ENCODE measurements at places on chromosomes 12 and 14.

- no peak for DNase-seq
Observed at GRCh38 chr14:68791078-68791901, 1.6 kb downstream of the ZFP36L1 start.

DNA sequence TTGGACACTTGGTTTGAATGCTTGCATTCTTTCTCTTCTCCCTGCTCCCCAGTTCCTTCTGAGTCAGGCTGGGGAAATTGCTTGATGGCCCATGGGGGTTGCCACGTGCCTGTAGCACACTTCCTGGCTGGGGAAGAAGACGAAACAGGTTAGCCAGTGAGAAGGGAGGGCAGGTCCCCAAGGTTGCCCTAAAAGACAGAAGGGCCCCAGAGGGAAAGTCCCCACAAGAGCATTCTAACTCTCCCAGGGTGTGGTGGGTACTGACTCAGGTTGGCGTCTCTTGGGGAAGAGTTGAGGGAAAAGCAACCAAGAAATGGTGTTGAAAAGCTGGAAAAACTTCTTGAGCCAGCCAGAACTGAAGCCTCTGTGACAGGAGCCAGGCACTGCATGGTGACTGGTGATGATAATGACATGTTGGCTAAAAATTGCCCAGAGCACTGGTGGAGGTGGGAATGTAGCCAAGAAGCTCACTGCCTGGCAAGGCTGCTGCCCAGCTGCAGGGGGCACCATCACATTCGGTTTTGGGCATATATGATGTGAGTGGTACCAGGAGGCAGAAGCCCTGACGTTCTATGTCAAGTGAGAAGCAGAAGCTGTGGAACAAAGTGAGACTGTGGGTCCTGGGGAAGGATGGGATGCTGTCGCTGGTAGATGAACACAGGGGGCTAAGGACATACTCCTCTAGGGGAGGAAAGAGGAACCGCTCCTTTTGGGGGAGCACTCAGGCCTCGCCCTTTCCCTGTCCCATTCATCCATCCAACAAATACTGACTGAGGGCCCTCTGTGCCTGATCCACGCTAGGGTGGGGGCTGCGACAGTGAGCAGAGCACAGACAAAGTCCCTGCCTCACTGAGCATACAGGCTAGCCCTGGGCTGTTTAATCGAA, 8.1 kb upstream of the RABGGTA start:
- no peak for DNase-seq

GRCh38 chr14:80567905-80568536, 356.7 kb upstream of the DIO2 start:
- peak; percentile 15 for DNase-seq

- no peak for DNase-seq
Observed at GRCh38 chr12:2922329-2922728, 31.6 kb downstream of the TULP3 start.

GRCh38 chr12:31899109-31899508, 60.1 kb upstream of the RESF1 start:
- no peak for DNase-seq

GRCh38 chr12:21330682-21331253, 3.9 kb downstream of the SLCO1A2 start:
- no peak for DNase-seq

GRCh38 chr14:101735453-101735852, 26.1 kb upstream of the PPP2R5C start:
- no peak for DNase-seq

DNA sequence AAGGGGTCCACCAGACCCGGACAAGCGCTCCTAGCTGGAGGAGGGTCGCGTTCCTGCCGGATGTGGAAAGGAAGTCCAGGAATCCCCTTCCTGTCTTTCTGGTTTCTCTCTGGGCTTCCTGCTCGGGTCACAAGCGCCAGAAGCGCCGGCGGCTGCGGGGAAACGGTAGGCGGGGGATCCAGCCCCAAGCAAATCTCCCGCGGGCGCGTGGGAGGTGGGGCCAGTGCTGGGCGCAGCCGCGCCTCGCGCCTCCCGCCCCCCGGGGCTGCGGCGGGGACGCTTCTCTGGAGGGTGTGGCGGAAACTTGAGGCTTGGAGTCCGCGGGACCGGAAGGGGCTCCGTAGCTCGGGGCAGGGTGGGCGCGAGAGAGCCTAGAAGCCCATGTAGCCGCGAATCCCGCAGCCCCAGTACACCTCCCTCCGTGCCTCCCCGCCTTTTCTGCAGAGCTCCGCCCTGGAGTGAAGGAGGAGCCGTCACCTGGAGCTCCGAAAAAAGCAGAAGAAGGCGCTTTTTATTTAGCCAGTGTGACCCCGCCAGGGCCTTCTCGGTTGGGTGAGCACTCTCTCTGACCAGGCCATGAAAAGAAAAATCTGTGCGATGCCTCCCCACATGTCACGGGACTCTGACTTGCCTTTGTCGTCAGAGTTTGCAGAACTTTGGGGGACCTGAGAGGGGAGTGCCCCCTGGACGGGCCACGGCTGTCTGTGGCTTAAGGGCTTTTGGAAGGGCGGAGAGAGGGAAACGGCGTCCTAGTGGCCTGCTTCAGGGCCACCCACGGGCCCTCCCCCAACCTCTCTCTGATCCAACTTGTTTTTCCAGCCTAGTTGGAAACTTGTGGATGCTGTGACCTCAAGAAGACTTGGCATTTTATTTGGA, 21.4 kb upstream of the CLEC2D start:
- peak; percentile 73 for DNase-seq

GRCh38 chr12:47280543-47281300, 201.0 kb upstream of the AMIGO2 start:
- DNase-seq, result no peak

GRCh38 chr12:60441577-60441976, 845.7 kb downstream of the SLC16A7 start:
- no peak for DNase-seq

DNA sequence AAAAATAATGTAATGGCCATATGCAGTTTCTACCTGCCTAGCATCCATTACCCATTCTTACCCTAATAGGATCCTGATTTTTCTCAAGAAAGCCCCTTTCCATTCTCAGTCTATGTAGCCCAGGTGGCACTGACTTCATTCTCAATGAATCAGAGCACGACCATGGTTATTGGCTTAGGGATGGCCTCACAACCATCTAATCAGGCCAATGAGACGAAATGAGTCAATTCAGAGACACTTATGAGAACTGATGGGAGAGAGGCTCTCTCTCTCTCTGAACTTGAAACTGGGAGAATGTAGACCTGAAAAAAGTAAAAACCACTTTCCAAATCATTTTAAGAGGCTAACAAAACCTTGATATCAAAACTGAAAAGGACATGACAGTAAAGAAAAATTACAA, 45.3 kb upstream of the OXA1L start:
- DNase-seq, result no peak

DNA sequence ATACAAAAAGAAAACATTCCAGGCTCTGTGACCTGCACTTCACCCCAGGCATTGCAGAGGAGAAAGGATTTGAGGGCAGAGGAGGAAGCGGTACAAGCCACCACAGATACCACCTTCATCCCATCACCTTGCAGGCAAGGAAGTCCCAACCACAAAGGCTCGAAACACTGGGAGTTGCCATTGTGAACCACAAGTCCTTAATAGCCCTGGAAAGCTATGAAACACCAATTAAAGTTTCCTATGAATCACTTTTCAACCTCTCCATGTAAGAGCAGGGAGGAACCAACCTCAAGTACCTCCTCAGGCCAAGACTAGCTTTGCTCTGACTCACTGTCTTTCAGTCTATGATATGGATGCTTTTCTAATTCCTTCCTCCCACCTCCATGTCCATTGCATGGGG, 27.0 kb downstream of the MAP3K9 start:
- peak; percentile 92 for DNase-seq

GRCh38 chr14:91243074-91243471, 1.4 kb downstream of the GPR68 start:
- no peak for DNase-seq

DNA sequence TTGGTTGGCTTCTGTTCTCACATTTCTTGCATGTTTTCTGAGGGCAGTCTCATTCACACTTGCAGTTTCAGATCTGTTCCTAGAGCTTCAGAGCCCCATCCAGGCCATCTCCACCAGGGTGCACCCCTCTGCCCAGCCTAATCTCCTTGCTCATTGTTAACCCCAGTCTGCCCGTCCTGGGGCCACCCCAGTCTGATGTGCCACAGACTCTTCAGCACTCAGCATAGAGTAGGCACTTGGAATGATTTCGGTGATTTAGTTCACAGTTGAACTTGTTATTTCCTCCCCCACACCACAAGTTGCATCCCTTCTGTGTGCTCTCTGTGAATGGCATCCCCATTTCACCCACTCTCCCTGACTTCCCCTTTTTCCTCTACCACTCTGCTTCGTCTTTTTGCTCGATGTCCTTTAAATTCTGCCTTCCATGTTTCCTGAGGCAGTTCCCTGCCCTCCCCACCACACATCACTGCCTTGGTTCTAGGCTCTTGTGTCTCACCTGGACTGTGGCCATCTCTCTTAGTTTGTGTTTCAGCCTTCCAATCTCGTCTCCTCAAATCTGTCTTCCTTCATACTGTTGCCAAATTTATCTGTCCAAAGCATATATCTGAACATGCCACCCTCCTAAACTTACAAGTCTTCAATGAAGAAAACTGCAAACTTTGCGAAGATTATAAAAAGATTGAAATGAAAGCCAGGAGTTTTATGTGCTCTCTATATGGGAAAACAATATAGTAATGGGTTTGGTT, 41.5 kb downstream of the ANO6 start:
- no peak for DNase-seq

DNA sequence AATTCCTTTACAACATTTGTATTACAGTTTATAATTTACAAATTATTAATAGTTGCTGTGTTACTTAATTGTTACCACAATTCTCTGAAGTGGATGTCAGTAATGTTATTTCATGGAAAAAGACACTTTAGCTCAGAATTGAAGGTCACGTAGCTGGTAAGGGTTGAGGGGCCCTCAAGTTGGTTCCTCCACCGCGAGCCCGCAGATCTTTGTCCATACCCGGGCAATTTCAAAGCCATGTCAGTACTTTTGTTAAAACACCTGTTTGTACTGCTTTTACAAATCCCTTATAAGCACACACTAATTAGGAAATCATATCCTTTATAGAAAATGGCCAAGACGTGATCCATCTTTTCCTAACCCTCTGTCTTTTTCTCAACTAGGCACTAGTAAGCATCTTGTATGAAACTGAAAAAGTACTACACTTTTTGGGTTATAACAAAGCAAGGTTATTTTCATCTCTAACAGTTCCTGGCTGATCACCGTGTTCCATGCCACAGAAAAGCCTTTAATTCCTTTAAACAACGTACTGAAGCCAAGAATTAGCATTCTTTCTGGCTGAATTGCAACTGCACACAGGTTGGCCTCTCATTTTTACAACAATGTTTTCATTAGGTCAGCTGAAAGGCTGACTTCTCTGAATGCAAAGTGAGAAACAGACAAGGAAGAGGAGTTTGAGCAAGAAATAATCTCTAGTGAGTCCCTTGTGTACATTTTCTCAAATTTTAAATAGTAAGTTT, 76.1 kb downstream of the CNTN1 start:
- DNase-seq, result no peak

DNA sequence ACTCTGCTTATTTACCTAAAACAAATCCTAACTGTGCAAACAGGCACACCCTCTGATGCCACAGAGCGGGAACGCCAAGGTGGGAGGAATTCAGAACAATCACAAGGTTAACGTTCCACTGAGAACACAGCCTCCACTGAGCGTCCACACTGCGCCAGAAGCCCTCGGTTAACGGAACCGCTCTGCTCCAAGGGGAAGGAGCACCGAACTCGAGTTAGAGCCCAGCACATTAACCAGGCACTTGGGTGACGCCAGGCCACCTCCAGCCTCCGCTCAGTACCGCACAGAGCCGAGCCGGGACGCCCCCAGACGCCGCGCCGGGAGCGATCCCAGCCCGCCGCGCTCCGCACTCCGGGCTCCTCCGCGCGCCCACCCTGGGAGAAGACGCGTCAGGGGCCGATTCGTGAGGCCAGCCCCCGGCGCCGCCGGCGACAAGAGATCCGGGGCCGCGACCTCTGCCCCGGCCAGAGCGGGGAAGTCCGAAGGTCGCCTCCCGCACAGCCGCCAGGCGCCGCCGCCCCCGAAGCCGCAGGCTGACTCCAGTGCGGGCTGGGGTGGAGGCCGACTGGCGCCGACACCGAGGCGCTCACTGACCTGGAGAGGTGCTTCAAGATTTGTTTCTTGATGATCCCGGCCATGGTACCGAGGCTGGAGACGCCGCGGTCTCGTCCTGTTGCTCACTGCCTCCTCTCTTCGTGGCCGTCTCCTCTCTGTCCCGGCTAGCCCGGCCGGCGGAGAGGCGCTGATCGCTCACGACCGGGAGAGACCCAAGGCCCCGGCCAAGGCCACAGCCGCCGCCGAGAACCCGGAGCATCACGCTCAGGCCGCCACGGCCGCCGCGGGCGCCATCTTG, 450 bp downstream of the BLTP3B start:
- no peak for DNase-seq

DNA sequence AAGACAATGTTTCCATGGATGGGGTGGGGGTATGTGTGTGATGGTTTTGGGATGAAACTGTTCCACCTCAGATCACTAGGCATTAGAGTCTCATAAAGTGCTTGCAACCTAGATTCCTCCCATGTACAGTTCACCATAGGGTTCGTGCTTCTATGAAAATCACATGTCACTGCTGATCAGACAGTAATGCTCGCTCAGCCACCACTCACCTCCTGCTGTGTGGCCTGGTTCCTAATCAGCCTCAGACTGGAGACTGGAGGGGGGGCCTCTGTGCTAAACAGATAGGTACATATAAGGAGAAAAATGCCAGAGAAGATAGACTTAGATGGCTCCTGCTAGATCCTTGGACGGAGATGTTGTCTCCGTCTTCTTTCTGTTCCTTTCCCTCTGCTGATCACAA, 1296.9 kb upstream of the SEL1L start:
- no peak for DNase-seq

GRCh38 chr12:42741771-42742510, 152.4 kb upstream of the PRICKLE1 start:
- peak; percentile 45 for DNase-seq

DNA sequence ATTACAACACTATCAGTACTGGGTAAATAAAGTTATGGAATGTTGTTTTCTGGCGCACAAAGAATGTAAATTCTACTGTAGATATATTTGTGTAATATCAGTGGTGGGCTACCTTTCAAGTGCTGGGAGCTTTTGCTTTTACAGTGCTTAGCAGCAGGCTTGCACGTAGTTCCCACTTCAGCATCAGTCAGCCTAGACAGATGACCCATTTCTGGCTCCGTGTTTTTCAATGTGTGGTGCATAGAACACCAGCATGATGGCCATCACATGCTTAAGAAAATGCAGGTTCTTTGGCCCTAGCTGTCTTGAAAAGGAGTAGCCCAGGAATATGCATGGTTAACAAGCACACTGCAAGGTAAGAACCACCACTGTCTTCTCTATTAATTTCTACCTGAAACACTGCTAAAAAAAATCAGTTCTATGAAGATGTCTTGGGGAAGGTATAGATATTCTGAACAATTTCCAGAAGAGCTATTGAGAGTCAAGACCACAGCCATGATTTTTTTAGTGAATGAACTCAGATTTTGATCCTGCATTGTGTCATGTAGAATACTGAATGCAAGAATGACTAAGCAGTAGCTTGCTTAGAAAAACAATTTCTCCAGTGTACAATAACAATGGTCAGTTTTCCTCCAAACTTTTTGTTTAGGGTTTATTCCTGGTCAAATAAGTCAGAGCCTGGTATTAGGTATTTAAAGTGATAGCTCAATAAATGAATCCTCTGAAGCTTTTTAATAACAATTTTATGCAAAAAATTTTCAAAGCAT, 195.7 kb downstream of the AKAP6 start:
- DNase-seq, result no peak

GRCh38 chr14:70097576-70098249, 91.0 kb downstream of the SLC8A3 start:
- DNase-seq, result no peak

GRCh38 chr12:47085815-47086252, 6.1 kb upstream of the AMIGO2 start:
- DNase-seq, result no peak

GRCh38 chr12:6703631-6704030, 3.0 kb upstream of the PIANP start:
- no peak for DNase-seq

All from HTR-8/SVneo (cell line).